Effector CD4-positive, alpha-beta T cell (primary cell): ENCODE measurements at places on chromosomes 5 and 9.

GRCh38 chr5:179803651-179804554 lies 2.8 kb downstream of the MGAT4B start:
- DNase-seq: no peak

DNA sequence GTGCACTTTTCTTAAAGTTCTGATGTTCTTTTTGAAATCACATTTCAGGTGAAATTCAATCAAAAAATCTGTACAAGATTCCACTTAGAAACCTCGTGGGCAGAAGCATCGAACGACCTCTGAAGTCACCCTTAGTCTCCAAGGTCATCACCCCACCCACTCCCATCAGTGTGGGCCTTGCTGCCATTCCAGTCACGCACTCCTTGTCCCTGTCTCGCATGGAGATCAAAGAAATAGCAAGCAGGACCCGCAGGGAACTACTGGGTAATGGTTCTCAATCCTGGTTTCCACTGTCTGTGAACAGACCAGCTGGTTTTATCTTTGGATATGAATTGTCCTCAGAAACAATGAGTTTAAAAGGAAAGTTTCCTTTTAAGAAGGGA lies 8.1 kb upstream of the SLC2A8 start:
- DNase-seq: no peak

- DNase-seq: no peak
Observed at GRCh38 chr9:91117959-91118703, 243.6 kb downstream of the AUH start.

GRCh38 chr9:7730164-7730445 lies 69.5 kb downstream of the DMAC1 start:
- no peak for DNase-seq

GRCh38 chr5:7468742-7469141 lies 72.8 kb downstream of the ADCY2 start:
- DNase-seq: no peak

DNA sequence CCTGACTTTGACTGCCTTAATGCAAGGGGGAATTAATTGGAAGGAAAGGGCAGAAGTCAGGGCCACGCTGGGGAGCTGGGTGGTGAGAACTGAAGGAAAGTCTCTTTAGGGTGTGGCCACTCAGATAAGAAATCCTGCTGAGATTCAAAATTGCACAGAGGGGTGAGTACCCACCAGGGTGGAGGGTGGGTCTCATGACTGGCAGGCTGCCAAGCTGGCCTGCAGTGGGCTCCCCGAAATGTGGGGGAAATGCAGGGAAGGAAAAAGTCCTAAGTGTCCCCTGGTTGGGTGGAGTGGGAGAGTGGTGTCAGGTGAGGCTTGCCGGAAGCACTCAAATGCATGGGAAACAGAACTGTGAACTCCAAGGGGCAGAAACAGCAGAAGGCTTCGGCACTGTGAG lies 24.1 kb downstream of the TSPAN17 start:
- DNase-seq: no peak

DNA sequence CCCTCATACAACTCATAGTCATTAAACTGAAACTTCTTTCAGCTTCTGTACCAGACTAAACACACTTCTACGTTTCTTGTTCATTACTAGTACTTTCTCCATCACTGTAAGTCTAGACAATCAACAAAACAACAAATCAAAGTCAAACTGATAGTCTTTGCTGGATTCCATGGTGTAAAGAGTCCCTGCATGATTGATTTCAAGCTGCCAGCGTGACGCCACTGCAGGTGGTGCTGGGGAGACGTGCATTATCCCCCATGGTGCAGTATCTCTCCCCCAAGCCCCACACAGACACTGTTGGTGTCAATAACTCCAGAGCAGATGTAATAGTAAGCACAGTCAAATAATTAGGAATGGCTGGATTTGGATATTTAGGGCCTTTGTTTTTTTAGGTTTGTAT lies 10.7 kb upstream of the SLC2A8 start:
- DNase-seq: no peak

GRCh38 chr9:101027733-101028345 lies 688 bp upstream of the PLPPR1 start:
- no peak for DNase-seq

DNA sequence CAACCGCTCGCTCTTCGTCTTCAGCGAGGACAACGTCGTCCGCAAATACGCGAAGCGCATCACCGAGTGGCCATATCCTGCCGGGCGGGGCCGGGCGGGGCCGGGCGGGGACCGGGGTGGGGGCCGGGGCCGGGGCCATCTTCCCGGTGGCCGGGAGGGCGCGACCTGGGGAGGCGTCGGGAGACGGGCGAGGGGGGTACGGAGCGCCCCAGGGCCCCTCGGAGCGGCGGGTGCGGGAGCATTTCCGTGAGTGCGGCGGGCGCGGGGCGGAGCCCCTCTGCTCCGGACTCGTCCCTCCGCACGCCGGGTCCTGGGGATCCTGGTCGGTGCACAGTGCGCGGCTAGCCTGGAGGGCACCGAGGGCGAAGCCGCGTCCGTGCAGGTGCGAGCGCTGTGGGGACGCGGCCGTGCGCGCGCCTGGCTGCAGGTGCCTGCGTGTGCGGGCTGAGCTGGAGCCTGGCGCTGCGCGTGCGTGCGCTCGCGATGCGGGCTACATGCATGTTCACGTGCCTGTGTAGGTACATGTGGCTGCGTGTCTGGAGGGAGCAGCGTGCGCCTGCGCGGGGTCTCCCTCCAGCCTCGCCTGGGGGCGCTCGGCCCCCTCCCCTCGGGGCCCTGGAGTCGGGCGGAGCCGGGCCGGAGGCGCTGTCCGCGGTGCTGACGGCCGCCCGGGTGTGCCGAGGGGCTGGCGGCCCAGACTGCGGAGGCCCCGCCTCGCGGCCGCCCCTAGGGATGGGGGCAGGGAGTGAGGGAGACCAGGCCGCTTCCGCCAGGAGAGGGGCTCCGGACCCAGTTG lies 762 bp downstream of the CACNA1B start:
- DNase-seq: no peak

GRCh38 chr9:7816021-7816420 lies 16.4 kb upstream of the DMAC1 start:
- DNase-seq: no peak

DNA sequence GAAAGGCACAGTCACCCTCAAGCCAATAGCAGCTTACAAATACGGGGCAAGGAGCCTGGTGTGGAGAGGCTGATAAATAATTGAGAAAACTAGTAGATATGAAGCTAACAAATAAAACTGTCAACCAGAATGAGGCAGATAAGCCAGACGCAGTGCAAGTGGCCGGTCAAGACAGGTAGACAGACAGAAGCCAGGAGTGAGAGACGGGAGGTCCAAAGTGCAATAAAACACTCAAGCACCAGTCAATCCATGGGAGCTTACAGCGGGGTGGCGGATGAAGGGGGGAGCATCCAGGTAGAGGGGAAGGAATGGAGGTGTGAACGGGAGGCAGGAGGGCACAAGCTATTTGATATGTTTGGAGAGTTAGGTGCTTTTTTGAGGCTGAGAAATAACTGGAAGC lies 193.1 kb downstream of the FOXD4L6 start:
- no peak for DNase-seq

DNA sequence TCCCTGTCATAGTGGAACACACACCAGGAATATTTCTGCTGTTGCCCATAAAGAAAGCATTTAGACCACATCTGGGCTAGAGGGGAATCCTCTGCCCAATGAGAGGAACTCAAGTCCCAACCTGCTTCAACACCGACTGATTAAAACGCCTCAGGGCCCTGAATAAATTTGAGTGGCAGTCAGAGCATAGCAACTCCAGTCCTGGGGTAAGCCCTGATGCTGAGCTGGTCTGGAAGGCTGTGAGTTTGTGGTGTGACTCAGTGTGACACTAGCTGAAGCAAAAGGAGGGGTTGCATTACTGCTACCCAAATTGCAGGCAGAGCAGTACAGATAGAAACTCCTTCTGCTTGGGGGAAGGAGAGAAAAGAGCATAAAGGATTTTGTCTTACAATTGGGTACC lies 148.3 kb downstream of the PRDM9 start:
- no peak for DNase-seq
